AML-193 (cell line): ENCODE measurements at places on chromosomes 7 and 10.

- no peak for DNase-seq
Observed at GRCh38 chr7:122307228-122307621, 2.7 kb upstream of the FEZF1 start.

DNA sequence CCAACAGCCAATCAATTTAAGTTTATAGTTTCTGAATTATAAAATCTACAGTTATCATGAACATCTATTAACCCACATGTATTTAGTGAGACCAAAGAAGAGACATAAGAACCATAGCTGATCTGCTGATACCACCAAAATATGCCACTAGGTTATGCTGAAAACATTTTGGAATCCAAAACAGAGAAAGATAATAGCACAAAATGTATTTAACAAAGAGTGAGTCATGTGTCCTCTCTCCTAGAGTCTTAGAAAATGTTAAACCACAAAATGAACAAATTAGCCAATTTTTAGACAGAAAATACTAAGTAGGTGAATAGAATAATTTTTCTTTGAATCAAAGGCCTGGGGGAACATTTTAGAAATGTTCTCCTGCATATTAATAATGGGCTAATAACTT is 527.5 kb downstream of the GPAM start:
- no peak for DNase-seq

GRCh38 chr7:36265680-36266079 is 112.6 kb downstream of the EEPD1 start:
- DNase-seq = peak; percentile 72

DNA sequence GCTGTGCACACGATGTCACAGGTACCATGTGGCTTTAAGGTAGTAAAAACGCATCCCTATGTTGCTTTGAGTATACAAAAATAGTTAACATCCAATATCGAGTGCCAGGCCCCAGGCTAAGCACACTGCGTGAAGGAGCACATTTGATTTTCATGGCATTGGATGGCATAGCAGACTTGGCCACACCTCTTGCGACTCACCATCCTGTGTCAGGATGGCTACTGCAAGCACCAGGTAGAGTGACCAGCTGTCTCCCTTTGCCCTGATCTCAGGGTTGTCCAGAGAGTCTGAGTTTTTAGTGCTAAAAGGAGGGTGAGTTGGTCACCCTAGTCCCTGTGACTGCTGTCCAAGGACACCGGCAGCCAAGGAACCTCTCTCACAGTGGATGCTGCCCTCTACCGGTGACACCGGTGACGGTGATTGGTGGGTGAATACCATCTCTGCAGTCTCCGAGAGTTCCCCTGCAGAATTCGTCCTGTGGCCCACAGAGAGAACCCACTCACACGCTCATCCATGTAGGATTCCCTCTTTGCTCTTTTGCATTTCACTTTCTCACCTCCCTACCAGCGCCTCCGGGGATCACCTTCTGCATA is 76.1 kb downstream of the BICC1 start:
- no peak for DNase-seq

GRCh38 chr10:60042914-60043313 is 136.6 kb upstream of the CCDC6 start:
- DNase-seq = no peak

DNA sequence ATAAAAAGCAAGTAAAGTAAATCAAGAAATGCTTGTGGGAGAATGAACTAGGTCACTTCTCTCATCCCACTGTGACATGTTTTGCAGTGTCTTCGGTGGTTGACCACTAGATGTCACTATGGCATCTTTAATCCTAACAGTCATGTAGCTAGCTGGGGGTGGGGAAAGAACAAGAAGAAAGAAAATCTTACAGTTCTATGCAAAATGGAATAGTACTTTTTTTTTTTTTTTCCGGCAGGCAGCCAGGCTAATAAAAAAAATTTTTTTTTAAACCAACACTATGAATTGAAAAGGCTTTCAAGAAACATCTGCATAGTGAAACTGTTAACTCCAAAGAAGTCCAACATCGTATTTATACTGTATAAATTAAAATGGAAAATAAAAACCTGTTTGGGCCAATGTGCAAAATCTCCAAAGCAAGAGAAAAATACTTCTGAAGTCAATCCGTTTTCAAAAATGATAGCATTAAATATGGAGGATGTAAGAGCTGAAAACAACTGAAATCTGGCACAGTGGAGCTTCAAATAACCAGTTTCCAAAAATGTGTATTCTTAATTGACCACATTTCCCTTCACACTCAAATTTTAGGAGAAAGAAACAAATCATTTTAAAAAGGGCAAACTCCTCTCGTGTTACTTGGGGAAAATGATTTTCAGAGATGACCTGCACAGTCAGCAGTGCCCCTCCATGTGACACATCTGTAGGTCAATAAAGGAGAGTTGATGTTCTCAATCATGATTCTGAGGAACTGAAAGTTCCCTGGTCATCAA is 38.5 kb downstream of the CDK1 start:
- peak; percentile 59 for DNase-seq

DNA sequence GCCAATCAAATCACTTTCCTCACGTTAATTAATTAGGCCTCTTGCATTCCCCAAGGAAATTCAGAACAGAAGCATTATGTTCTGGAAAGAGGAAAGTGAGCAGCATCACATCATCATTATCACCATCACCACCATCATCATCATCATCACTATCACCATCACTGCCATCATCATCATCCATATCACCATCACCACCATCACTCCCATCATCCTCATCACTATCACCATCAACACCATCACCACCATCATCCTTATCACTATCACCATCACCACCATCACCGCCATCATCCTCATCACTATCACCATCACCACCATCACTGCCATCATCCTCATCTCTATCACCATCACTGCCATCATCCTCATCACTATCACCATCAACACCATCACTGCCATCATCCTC is 31.4 kb upstream of the PLXNA4 start:
- no peak for DNase-seq

- peak; percentile 79 for DNase-seq
Observed at GRCh38 chr10:44968500-44969400, 9.1 kb downstream of the RASSF4 start.

DNA sequence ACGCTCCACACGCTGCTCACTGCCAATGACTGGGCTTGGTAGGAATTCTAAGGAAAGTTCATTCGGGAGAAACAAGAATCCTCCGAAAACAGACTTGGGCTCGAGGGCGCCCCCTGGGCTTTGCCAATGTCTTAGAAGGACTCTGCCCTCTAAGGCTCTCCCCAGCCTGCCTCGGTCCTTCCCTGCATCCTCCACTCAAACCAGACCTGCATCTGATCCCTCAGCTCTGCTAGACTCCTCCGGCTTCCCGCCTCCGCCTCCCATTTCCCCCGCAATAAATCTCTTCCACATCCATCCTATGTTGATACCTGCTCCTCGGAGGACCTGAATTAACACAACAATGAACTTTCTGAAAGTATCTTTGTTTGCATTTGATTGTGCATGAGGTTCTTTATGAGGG is 177.6 kb downstream of the PLPP4 start:
- no peak for DNase-seq

- no peak for DNase-seq
Observed at GRCh38 chr10:102629661-102630614, 14.3 kb upstream of the TRIM8 start.

- DNase-seq = no peak
Observed at GRCh38 chr10:131925716-131926115, 24.9 kb downstream of the PPP2R2D start.

GRCh38 chr7:17408245-17408903 is 109.9 kb downstream of the AHR start:
- DNase-seq = peak; percentile 91

DNA sequence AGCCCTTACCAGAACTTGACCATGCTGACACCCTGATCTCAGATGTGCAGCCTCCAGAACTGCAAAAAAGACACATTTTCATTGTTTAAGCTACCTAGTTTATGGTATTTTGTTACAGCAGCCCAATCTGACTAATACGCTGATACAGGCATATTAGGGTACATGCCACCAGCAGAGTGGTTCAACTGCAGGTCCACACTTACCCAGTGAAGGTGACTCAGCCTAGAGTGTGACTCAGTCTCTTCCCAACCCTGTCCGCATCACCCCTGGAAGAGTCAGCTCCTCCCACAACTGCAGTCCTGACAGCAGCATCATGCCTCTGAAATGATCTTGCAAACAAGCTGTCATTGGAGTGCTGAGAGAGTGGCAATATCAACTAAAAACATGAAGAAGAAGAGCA is 30.8 kb upstream of the GOT1 start:
- DNase-seq = no peak

DNA sequence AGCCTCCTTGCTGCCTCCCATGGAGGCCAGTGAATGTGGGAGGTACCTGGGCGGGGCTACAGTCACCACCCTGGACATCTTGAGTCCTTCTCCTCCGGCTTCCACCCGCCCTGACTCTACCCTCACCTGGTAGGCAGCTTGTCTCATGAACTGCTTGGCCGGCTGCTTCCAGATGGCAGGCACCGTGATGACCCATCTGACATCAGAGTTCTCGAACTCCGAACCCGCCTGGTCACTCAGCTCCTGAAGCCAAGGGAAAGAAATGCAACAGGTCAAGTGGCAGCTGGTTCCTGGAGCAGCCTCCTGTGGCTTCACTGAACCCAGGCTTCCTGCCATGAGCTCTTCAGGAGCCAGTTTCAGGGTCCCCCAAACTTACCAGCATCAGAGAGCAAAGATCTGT is 50.1 kb downstream of the HSPA12A start:
- DNase-seq = no peak
